ENCODE measurements at places on chromosomes 3 and 15.

- no peak for DNase-seq
Observed at GRCh38 chr3:76436894-76437293, 603.0 kb upstream of the ROBO2 start.

DNA sequence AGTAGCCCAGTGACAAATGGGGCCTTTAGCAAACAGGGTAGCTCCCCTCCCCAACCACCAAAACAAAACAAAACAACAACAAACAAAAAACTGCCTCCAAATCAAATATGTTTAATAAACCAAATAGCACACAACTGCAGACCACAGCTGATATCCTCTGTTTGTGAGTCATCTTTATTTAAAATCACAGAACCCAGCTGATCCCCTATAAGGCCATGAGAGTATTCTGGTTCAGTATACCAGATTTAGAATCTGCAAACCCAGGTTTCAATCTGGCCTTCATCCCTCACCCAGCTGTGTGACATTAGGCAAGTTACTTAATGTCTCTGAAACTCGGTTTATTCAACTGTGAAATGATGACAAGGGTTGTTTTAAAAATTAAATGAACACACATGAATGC, 124.5 kb downstream of the SUCLG2 start:
- no peak for DNase-seq

DNA sequence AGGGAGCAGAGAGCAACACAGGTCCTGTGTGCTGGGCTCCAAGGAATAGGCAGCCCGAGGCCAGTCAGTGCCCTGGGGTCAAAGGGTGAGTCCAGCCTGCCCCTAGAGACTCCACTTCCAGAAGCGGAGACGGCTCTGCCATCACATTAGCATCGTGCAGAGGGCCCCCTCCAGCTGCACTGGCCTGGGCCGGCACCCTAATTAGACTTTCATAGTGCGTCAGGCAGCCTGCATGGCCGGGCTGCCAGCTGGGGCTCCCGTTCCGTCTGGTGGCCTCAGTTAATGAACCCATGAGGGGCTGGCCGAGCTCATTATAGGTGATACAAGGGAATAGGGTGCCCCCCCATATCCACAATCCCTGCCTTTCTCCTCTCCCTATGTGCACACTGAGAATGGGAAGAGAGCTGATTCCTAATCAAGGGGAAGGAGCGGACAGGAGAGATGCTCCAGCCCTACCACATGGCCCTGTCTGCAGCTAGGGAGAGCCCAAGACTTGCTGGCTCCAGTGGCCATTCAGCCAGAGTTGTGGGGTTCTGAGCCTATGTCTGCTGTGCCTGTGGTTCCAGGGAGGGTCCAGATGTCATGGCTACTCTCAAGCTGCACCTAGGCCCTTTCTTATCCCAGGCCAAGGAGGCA, 128.0 kb downstream of the SRGAP3 start:
- DNase-seq: no peak

DNA sequence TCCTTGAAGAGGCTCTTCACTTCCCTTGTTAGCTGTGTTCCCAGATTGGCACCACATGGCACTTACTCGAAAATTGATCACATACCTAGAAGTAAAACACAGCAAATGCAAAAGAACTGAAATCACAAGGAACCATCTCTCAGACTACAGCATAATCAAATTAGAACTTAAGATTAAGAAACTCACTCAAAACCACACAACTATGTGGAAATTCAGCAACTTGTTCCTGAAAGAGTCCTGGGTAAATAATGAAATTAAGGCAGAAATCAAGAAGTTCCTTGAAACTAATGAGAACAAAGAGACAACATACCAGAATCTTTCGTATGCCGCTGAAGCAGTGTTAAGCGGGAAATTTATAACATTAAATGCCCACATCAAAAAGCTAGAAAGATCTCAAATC, 566.3 kb upstream of the TGFBR2 start:
- no peak for DNase-seq

- no peak for DNase-seq
Observed at GRCh38 chr15:65081270-65081669, 4.7 kb downstream of the KBTBD13 start.

DNA sequence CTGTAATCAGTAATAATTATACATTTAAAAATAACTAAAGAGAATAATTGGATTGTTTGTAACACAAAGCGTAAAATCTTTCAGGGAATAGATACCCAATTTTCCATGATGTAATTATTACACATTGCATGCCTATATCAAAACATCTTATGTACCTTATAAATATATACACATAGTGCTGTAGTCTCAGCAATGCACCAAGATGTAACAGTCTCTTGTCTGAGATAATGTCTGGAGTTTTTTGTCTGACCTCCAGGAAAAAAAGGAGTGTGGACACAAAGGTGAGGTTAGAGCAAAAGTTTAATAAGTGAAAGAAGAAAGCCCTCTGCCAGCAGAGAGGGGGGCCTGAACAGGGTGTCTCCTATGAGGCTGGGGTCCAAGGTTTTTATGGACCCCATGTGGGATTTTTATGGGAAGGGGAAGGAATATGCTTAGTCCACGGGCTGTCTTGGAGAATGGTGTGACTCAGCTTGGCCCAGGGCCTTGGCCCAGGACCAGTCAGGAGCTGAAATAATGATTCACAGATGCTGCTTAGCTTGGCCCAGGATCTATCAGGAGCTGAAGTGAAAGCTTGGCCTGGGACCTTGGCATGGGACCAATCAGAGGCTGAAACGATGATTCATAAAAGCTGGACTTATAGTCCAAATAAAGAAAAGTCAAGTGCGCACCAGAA, 545.0 kb downstream of the ZPLD1 start:
- no peak for DNase-seq

DNA sequence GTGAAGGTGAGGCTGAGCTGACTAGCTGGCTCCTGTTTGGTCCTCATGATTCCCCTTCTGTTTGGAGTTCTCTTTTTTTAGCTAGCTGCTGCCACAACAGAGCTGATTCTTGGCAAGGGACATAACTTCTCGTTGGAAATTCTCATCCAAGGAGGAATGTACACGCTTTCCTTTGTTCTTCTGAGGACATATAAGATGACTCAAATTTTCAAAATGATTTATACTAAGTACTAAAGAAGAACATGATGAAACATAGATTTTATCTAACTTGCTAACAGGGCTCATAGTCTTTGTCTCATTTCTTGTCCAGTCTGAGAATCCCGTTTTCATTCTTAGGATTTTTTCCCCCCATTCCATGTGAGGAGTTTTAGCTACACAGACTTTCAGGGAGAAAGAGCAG, 2.9 kb upstream of the TFG start:
- DNase-seq: no peak

DNA sequence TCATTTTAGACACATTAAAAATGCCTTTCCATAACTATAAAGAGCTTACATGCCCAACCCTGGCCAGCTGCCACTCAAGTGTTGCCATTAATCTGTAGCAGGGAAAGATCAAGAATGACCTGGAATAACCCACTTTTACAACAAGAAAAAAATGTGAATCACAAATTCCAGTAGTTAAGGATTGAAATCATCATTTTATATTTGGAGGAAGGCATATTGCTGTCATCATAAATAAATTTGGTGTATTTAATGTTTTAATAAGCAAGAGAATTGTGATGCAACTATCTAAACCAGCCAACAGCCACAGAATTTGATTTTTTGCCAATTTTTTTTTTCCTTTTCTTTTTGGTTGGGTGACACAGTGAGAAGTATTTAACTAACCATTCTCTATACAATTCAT, 240.0 kb upstream of the SEMA6D start:
- DNase-seq: no peak

DNA sequence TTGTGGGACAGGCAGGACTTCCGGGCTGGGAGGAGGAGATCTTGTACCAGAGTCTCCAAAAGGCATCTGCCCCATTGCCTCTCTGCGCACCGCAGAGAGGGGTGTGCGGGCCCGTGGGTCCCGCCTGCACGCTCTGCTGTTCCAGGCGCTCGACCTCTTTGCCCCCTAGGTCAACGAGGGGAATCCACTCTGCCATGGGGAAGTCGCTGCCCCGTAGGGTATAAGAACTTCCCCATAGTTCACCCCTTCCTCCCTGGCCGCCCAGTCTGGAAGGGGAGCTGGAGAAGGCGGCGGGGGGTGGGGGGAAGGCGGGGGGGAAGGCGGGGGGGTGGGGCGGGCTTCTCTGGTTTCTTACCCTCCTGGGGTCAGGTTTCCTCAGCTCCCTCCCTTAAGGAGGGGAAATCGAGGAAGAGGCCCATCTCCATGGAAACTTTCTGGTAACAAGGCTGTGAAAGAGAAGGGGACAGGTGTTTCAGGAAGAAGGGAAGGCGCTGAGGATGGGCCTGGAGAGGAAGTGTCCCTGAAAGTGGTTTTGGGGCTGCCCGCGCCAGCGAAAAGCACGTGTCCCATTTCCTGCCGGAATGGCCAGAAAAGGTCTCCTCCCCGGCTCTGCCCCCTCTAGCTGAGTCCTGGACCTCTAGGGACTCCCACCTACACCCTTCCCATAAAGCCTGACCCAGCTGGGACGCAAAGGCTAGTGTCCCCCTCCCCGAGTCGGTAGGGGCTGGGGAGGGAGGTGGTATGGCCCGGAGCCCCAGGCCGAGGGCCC, 27.5 kb downstream of the NR1I2 start:
- DNase-seq: peak; percentile 33

GRCh38 chr15:88881775-88882174, 13.6 kb downstream of the HAPLN3 start:
- DNase-seq: no peak

- DNase-seq: no peak
Observed at GRCh38 chr15:57235873-57236272, 140.4 kb upstream of the CGNL1 start.

Measured in stimulated activated CD4-positive, alpha-beta T cell treated with anti-CD3 and anti-CD28 coated beads, Interleukin-15, amount 100 ng/mL, for 24 hours (primary cell).